ENCODE measurements at places on chromosomes 4 and X.

DNA sequence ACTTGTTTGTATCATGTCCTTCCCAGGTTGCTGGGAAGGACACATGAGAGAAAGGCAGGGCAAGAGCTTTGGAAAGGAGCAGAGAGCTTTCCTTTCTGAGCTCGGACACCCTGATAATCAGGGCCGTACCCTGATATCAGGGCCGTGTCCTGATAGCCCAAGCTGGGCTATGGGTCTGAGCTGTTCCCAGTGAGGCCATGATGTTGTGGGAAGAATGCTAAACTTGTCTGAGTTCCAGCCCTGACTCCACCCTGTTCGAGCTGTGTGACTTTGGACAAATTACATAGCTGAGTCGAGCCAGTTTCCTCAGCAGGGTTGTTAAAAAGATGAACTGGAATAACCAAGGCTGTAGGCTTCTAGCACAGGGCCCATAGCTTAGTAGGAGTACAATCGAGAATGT lies 3.3 kb upstream of the CXCR3 start:
- DNase-seq = no peak

DNA sequence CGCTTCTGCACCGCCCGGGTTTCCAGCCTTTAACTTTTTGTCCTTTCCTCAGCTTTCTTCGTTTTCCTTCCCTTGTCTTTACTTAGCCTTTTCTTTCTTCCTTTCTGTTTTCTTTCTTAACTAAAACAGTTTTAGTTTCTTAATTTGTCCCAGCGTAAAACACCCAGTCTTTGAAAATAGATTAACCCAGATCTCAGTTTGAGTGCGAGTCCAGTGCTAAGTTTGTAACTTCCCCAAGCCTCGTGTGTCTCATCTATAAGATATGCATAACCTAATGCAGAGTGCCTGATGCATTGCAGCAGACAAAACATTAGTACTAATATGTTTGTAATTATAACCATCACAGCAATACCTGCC lies 460 bp upstream of the GEMIN8 start:
- DNase-seq = no peak

DNA sequence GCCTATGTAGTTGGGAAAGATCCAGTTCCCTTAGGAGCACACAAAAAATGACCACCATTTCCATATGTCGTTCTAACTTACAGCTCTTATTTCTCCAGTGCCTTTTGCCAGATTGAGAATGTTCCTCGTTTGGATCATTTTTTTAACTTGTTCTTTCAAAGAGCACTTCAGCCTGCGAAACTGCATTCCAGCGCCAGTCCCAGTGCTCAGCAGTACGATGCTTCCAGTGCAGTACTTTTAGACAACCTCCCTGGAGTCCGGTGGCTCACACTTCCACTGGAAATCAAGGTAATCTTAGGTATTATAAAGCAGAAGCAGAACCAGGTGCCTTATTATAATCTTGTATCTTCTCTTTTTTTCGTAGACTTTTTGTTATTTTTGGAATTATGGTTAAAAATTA lies 42.6 kb upstream of the SLC25A31 start:
- no peak for DNase-seq

DNA sequence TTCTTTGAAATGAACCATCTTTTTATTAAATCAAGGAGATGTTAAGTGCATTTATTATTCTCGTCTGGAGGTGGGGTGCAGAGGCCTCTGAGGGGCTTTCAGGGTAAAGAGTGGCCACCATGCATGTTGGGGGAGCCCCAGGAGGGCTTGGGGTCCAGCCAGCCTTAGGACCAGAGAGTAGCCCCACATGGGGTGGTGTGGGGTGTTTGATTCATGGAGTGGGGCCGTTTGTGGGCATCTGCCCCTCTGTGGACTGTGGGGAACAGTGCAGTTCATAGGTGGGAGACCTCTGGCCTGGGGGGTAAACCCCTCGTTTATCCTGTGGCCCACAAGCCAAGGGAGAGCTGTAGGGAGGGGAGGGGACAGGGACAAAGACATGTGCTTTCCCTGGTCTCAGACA lies 26.9 kb downstream of the HTRA3 start:
- no peak for DNase-seq

- DNase-seq = no peak
These were observed 185.4 kb downstream of the SOWAHB start for GRCh38 chr4:76712564-76712963.

- no peak for DNase-seq
These were observed 93.6 kb downstream of the AMELX start for GRCh38 chrX:11386812-11387211.

DNA sequence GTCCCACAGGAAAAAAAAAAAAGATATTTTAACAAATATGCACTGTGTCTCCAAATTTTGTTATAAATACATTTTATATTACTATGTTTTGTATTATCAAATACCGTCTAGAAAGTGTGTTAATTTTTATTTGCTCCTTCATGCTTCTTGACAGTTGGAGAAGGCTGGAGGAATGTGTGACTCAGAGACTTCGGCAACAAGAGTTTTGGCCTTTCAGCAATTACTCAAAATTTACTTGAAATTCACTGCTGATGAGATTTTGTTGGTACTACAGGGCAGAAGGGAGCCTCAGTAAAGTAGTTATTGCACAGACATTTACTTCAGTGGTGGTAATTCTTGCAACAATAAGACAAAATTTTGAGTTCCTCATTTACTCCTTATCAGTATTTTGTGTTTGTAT lies 2164.0 kb downstream of the PCDH7 start:
- no peak for DNase-seq

- no peak for DNase-seq
These were observed 1348.8 kb downstream of the PCDH18 start for GRCh38 chr4:136183513-136183912.

DNA sequence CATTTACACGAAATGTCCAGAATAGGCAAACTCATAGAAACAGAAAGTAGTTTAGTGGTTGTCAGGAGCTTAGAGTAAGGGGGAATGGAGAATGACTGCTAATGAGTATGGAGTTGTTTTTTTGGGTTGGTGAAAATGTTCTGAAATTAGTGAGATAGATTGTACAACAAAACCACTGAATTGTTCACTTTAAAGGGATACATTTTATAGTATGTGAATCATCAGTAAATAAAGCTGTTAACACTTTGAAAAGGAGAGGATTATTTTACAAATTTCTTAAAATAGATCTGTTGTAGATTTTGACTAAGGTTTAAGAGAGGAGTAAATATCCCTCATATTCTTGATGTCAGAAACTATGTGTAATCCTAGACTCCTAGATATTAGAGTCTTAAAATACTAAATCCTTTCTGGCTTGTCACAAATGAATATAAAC lies 82.7 kb downstream of the RAPGEF2 start:
- no peak for DNase-seq

DNA sequence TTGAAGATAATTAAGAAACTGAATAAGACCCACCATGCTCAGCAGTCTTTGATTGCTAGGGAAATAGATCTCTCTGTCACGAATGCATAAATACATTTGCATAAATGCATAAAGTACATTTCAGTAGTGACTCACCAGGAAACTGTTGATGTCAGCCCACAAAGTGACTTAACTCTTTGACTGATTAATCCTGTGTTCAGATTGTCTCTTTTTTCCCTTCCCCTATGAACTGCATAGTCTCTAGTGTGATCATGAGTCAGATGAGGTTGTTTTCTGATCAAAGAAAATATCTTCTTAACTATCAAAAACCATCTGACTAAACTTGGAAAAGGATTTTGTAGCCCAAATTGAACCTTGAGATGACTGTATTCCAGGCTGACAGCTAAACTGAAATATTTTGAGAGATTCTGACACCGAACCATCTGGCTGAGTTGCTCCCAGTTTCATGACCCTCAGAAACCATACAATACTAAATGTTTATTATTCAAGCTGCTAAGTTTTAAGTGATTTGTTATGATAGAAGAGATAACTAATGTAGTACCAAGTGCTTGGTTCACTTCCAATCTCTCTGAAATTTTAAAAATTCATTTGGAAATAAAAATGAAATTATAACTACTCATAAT lies 1381.5 kb upstream of the AGA start:
- DNase-seq = no peak

DNA sequence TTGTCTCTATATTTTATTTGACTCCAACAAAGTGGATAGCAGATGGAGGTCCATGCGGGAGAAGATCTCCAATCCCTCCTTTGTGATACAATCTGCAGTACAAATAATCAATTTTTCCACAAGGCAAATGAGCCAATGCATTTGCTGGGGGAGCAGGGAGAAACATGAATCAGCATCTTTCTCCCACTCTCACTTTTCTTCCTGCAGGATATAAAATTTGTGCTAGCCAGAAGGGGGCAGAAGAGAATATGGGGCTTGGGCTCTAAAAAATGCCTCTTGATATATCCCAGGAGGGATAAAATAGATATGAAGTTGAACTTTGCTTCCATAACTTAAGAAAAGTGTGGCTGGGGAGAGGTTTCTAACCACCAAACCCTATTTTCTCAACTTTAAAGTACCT lies 38.3 kb upstream of the CWH43 start:
- DNase-seq = no peak

GRCh38 chrX:9114245-9114644 lies 80.3 kb upstream of the FAM9B start:
- DNase-seq = no peak

- DNase-seq = no peak
These were observed 87.6 kb downstream of the DCUN1D4 start for GRCh38 chr4:51930557-51930956.

DNA sequence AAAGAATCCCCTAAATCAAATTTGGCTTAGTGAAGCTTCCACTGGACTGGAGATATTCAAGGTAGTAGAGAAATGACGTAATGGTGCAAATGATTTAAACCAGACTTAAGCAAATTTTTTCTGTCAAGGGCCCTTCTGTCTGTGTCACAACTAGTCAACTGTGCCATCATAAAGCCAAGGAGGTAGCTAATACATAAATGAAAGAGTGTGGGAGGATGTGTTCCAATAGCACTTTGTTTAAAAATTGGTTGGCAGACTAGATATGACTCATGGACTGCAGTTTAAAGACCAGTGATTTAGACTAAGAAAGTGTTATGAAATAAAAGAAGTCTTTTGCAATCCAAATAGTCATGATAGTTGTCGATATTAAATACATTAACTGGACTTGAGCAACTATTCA lies 24.3 kb upstream of the TEX13C start:
- no peak for DNase-seq

DNA sequence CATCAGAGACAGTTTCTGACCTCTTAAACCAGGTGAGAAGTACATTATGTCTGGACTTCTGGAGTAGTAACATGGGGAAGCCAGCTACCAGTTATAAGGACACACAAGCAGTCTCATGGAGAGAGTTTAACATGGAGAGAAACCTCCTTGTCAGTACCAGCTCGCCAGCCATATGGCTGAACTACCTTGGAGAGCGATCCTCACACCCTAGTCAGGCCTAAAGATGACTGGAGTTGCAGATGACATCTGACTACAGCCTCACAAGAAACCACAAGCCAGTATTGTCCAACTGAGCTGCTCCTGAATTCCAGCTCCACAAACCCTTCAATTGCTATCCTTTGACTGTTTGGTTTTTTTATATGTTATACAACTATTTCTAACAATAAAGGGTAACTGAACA lies 49.8 kb downstream of the PDHA2 start:
- DNase-seq = no peak

DNA sequence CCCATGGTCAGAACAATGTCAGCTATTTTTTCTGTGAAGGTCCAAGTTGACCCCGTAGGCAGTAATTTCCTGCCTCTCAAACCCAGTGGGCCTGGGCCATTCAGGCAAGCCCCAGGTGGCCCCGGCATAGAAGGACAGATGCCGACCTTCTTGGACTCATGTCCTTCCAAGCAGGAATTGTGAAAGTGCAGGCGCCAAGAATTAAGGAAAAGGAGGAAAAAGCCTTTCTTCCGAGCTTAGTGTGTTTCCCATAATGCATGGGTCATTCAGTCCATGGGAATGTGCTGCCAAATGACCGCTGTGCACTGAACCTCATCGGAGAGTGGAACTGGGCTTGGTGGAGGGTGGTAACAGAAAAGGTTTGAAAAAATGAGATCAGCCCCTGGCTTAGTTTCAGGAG lies 196.5 kb upstream of the HS3ST1 start:
- no peak for DNase-seq

DNA sequence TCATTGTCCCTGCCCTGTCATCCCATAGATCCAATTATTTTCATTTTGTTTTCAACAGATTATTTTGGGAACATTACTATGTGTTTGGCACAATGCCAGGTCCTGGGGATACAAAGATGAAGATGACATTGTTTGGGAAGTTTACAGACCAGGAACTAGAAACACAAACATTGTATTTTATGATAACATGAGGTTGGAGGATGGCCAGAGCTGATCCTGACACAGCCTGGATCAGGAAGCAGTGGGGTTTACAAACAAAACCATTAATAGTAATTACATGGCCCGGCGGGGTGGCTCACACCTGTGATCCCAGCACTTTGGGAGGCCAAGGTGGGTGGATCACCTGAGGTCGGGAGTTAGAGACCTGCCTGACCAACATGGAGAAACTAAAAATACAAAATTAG lies 29.9 kb downstream of the CLRN2 start:
- DNase-seq = no peak

- no peak for DNase-seq
These were observed 13.1 kb downstream of the GPR82 start for GRCh38 chrX:41737065-41737464.

- DNase-seq = no peak
These were observed 132.6 kb downstream of the INPP4B start for GRCh38 chr4:142713282-142714030.

Measured in AG09309 (cell line).